HL-60 (cell line): ENCODE measurements at places on chromosomes 3 and 15.
A peak's percentile ranks its signal among the peaks of the same experiment; 100 is the strongest.

- no peak for DNase-seq
Measured at GRCh38 chr3:86895202-86895601, 95.7 kb downstream of the VGLL3 start.

DNA sequence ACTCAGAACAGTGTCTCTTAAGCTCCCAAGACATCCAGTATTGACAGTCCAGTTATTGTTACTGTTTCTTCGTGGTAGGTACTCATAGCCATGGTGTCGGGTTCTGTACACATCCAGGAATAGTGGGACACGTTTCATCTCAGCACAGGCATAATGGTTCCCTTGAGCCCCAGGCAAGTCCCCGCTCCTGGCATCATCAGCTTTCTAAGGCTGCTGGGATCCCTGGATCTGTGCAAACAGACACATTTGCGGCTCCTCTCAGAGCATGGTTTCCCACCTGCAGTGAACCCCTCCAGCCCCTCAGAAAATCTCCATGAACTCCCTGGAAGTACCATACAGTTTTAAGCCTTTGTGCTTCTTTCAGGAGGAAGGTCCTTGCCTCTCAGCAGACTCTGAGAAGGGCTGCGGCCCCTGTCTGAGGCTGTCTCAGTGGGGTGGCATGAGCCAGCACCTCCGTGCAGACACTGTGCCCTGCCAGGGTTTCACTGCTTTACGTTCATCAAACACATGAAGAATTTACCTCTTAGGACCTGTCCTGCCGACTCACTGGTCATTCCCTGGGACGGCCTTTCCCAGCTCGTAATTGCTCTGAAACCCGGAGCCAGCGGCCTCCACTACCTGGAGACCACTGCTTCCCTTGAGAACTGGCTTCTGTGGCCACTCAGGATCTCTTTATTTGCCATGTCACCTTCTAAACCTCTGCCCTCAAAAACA is 124.9 kb downstream of the LRRK1 start:
- DNase-seq, result no peak

GRCh38 chr15:78322243-78322642 is 17.9 kb upstream of the CRABP1 start:
- DNase-seq, result no peak

GRCh38 chr3:89275001-89275400 is 167.6 kb downstream of the EPHA3 start:
- DNase-seq, result no peak

GRCh38 chr3:7787871-7788828 is 713.5 kb upstream of the LMCD1 start:
- no peak for DNase-seq

DNA sequence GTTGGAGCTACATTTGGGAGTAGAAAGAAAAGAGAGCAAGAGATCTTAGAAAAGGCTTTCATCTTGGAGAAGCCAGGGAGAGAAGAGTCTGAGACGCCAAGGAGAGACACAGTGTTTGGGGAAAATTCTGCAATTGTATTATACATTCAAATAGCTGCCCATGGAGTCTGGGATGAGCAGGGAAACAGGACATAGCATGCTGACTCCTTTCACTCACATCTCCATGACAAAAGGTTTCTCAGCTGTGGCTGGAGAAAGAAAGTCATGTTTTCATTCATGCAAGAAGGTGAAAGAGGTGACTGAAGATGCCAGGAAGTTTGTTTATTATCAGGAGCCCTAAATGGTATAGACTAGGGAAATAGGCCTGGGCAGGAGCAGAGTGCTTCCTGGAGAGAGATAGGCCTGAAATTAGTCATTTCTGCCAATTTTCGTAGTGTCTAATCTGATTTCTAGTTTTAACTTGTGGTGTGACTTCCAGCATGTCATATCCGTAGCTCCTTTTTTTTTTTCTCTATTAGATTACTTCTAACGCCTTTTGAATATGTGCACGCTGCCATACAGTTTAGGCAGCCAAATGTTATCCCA is 34.1 kb downstream of the ACP3 start:
- no peak for DNase-seq

GRCh38 chr3:9102240-9102981 is 139.1 kb upstream of the RAD18 start:
- no peak for DNase-seq

DNA sequence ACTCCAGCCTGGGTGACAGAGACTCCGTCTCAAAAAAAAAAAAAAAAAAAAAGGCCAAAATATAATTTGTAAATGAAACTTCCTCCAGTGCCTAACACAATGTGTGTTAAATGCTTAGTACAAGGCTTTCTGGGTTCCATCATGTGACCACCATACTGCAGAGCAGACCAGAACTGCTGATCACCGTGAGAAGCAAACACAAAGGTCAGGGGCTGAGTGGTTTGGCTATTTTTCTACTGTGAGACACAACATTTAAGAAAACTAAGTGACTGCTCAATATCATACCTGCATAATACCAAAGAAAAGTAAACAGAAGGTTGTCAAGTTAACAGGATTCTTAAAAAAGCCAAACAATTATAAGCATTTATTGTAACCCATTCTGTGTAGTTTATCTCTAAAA is 13.2 kb downstream of the ABCC5 start:
- no peak for DNase-seq

- no peak for DNase-seq
Measured at GRCh38 chr3:126850370-126851085, 132.4 kb upstream of the PLXNA1 start.

DNA sequence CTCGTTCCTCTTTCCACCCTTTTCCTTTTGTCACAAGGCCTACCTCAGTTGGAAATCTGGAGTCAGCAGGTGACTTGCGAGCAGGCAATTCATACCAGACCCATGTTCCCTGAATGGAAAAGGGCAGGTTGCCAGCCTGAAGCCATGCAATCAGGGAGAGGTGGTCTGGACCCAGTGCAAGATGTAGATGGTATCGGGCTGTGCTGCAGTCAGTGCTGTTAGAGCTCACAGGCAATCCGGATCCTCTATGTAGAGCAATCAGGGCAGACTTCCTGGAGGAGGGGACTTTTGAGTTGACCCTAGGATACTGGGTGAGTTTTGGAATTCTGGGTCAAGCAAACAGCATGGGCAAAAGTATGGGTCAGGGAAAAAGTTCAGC is 18.9 kb downstream of the LOXL1 start:
- DNase-seq, result no peak

DNA sequence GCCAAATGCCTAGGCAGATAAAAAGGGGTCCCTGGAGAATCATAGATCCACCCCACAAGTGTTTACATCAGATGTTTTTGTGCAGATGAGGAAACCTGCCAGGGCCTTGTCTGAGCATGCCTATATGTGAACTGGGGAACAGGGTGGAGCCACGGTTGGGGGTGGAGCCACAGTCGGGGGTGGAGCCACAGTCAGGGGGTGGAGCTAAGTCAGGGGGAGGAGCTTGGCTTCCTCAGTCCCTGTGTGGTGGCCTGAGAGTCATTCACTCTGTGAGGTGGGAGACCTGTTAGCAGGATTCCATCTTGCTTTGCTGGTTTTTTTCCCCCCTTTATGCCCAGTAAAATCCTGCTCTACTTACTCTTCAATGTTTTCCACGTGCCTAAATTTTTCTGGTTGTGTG is 57.8 kb upstream of the TGFBR2 start:
- DNase-seq, result no peak

GRCh38 chr3:113898892-113899291 is 48.9 kb upstream of the ZDHHC23 start:
- no peak for DNase-seq

DNA sequence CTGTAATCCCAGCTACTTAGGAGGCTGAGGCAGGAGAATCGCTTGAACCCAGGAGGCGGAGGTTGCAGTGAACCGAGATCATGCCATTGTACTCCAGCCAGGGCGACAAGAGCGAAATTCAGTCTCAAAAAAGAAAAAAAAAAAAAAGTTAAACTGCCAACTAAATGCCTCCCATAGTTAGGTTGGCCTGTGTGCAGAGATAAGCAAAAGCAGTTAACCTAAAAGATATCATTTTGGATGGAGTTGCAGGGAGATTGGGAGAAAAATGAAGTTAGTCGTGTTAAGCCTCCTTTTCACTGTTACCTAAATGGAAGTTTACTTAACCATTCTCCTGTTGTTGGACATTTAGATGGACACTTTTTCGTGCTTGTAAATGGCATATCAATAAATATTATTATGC is 11.4 kb upstream of the FETUB start:
- no peak for DNase-seq

GRCh38 chr15:63970621-63971426 is 75.5 kb downstream of the DAPK2 start:
- DNase-seq, result no peak

DNA sequence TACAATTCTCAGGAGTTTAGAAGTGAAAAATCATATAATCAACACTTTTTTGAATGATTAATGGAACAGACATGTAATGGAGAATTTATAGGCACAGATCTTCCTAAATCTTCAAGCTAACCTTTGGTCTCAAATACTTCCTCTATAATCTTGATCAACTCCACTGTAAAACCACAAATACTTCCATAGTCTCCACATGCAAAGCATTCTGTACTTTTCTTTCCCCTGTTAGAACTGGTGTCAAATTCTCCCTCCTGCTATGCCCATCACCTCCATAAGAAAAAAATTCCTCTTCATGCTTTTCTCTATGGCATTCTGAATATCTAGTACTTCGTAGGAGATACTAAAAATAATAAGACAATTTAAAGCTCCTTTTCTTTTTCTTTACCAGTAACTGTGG is 214.3 kb downstream of the ADAMTS9 start:
- no peak for DNase-seq

DNA sequence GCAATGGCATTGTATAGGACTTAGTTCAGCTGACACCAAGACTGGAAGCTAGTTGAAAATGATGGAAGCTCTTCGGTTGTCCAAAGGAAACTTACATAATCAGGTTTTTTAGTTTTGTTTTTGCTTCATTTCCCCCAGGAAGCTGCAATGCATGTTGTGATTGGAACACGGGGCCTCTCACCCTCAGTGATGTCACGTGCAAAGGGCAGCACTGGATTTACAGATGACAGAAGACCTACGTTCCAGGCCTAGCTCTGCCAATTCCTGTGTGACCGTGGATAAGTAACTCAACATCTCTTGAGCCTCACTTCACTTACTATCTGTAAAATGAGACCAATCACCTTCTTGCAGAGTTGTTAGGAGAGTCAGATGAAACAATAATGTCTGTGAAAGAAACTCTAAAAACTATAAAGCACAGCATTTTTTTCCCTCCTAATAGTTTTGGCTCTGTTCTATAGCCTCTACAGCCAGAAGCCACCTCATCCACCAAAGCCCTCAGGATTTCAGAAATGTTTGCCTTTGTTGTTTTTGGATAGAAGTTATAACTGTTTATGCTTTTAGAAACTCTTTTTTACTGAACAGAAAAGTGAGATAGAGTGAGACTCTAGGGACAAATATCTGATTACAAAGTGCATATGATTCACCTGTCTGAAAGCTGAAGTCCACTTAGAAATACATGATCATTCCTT is 4.6 kb downstream of the RBSN start:
- no peak for DNase-seq

GRCh38 chr15:67758619-67759300 is 66.5 kb upstream of the SKOR1 start:
- no peak for DNase-seq

- no peak for DNase-seq
Measured at GRCh38 chr3:31361371-31362273, 171.1 kb upstream of the STT3B start.

- no peak for DNase-seq
Measured at GRCh38 chr3:151305060-151305774, 11.4 kb downstream of the GPR87 start.

DNA sequence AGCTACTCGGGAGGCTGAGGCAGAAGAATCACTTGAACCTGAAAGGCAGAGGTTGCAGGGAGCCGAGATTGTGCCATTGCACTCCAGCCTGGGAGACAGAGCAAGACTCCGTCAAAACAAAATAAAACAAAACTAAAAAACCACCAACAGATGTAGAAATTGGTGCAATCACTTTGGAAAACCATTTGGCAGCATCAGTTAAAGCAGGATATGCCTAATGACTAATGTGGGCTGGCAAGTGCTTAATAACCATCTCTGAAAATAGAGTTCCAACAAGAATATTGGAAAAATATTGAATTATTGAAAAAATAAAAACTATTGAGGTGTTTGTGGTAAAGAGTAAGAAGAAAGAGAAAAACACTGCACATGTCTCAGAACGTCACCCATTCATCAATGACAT is 16.1 kb upstream of the RTP3 start:
- no peak for DNase-seq

DNA sequence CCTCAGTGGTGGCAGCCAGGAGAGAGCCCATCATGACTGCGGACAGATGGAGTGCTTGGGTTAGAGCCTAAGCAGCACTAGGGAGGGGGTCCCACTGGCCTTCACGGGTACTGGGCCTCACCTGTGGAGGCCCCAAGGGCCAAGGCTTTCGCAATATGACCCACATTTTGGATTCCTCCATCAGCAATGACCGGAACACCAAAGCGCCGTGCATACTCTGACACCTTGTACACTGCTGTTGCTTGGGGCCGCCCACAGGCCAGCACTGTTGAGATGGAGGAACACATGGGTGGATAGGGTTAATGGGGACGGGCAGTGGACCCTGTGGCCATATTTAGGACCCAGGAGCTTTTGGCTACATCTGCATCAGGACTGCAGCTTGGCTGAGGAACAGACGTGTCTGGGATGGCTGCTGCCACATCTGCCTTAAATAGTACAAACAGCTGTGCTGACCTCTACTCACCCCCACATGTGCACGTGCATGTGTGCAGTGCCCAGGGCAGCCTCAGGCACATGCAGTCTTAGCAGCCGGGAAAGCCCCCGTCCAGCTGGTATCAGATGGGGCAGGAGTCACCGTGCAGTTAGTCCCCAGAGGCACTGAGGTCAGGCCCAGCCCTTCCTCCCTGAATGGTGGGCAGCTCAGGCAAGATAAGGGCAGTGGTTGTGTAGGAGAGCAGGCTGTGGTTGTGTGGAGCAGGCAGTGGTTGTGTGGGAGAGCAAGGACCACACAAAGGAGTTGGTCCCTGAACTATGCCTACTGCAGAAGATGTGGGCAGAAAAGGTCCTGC is 3.3 kb downstream of the NDUFAF3 start:
- peak; percentile 70 for DNase-seq

- DNase-seq, result no peak
Measured at GRCh38 chr3:36461597-36461996, 81.3 kb downstream of the STAC start.

- DNase-seq, result no peak
Measured at GRCh38 chr3:97839944-97840343, 18.1 kb downstream of the CRYBG3 start.

DNA sequence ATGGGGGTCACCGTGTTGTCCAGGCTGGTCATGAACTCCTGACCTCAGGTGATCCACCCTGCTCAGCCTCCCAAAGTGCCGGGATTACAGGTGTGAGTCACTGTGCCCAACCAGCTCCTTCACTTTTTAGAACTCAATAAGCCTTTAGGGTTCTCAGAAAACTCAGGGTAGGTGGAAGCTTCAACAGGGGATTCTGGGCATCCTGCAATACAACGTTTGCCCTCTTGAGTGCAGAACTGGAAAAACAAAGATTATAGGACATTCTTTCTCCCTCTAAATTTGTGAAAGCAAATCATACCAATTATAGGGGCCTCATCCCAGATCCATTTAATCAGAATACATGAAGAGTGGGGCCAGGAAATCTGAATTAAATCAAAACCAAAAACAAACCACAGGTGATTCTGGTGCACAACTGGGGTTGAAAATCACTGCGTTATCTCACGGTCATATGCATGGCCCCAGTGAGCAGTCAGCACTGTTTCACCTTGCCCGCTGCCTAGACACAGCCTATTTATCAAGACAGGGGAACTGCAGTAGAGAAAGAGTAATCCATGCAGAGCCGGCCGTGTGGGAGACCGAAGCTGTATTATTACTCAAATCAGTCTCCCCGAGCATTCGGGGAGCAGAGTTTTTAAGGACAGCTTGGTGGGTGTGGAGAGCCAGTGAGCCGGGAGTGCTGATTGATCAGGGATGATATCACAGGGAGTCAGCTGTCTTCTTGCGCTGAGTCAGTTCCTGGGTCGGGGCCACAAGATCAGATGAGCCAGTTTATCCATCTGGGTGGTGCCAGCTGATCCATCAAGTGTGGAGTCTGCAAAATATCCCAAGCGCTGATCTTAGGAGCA is 58.4 kb downstream of the TMEM44 start:
- no peak for DNase-seq
